Stimulated activated CD8-positive, alpha-beta memory T cell treated with anti-CD3 and anti-CD28 coated beads, Interleukin-4, amount 100 ng/mL, for 1 hour (primary cell): ENCODE measurements at places on chromosomes 3 and 15.

GRCh38 chr3:161014843-161015749, 90.1 kb downstream of the B3GALNT1 start:
- no peak for DNase-seq

DNA sequence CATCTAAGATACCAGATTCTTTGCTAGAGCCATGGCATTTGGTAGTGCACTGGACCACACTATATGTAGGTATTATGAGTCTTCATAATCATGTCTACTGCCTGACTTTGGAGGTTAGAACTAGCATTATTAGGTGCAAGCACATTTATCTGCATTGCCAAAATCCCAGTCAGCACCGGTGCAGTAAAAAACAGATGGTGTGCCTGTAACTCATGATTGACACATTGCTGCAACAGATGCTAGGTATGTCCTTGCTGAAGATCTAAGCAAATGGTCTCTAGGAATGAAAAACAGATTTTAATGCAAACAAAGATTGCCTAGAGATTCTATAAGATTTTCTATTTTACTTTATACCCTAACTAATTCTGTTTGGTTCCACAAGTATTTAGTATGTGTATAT, 47.7 kb downstream of the MYO5A start:
- no peak for DNase-seq

DNA sequence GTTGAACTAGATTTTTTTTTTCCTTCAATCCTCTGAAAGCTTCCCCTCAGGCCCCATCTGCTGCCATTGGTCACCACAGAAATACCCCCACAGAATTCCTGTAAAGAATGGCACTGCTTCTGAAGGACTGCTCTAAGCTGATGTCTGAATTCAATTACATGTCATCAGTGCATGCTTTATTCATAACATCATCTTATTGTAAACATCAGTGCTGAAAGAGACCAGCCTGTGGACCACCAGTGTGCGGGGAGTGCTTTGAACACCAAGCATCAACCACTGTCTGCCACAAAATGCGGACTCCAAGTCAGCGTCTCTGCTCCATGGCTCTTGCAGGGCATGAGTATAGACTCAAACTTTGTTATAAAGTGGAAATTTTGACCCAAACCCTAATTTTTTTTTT, 11.6 kb downstream of the PHLDB2 start:
- no peak for DNase-seq

DNA sequence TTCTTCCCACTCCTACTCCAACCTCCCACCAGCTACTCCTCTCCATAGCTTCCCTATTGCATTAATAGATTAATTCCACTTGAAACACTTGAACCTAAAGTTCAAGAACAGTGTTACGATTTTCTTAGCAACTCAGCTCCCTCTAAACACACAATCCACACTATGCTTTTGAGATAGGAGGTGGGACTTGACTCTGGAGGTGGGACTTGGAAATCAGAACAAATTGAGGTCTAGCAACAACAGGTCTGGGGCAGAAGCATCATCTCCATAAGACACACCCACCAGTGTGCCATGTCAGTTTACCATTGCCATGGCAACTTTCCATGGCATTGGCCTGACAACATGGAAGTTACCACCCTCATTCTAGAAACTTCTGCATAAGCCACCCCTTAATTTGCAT, 336.5 kb upstream of the ALCAM start:
- DNase-seq = no peak

- no peak for DNase-seq
Observed at GRCh38 chr15:85788771-85789495, 5.8 kb downstream of the KLHL25 start.

- DNase-seq = no peak
Observed at GRCh38 chr15:91461377-91461776, 361.3 kb downstream of the SV2B start.

- no peak for DNase-seq
Observed at GRCh38 chr15:100602823-100603393, 519 bp downstream of the ASB7 start.

- no peak for DNase-seq
Observed at GRCh38 chr3:140754936-140755335, 77.1 kb downstream of the TRIM42 start.

- no peak for DNase-seq
Observed at GRCh38 chr3:194374935-194375334, 5.4 kb upstream of the LRRC15 start.

DNA sequence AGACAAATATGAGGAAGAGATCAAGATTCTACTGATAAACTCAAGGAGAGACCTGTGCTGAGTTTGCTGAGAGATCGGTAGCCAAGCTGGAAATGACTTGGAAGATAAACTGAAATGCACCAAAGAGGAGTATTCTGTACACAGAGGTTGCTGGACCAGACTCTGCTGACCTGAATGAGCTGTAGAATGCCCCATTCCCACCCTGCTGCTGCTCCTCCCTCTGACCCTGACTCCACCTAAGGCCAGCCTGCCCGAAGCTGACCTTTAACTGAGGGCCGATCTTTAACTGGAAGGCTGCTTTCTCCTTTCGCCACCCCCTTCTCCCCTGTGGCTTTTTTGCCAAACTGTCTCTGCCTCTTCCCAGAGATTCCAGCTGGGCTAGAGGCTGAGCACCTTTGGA, 34.6 kb downstream of the CDIN1 start:
- no peak for DNase-seq

- DNase-seq = no peak
Observed at GRCh38 chr3:118793176-118793575, 241.5 kb downstream of the IGSF11 start.

- no peak for DNase-seq
Observed at GRCh38 chr3:10764259-10765051, 51.6 kb upstream of the SLC6A11 start.

DNA sequence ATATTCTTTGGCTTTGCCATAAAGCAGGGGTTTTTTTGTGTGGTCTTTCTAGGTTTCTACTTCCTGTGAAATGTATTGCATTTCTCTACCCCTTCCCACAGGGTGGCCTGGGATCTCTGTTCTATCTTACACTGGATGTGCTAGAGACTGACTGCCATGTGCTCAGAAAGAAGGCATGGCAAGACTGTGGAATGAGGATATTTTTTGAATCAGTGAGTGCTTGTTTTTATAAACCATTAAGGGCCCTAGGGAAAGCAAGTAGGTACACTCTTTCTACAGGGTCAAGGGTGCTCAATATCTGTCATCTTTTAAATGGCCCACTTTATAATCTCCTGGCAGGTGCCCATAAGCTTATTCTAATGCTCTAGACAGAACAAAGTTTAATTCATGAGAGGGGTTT, 730 bp downstream of the FETUB start:
- no peak for DNase-seq

- no peak for DNase-seq
Observed at GRCh38 chr3:187919544-187919943, 174.3 kb upstream of the BCL6 start.

GRCh38 chr3:12472796-12473195, 11.5 kb upstream of the TSEN2 start:
- no peak for DNase-seq
